Breast epithelium (tissue), 4 donors: ENCODE measurements at places on chromosomes 11 and 22. TPM values are rescaled to one million over a fixed set of nuclear protein-coding genes. Genes with fewer than 3 reads are reported as not detected.

LUZP2 gene
- 0.96 TPM for total RNA-seq

CCDC89 gene
- total RNA-seq: 1.6 TPM

SMIM35 gene
- total RNA-seq: not detected

DRD2 gene
- total RNA-seq: 0.33 TPM

STK33 gene
- total RNA-seq: 0.33 TPM

FGF3 gene
- not detected for total RNA-seq

ASCL2 gene
- total RNA-seq: 4.8 TPM

- DNase-seq: no peak
- no peak overlapping the region for H3K4me3 ChIP-seq
- H3K4me1 ChIP-seq: no peaks in the 10 kb centered on the region
Measured at GRCh38 chr11:116840746-116841296, 3.4 kb upstream of the APOA1 start.

DNA sequence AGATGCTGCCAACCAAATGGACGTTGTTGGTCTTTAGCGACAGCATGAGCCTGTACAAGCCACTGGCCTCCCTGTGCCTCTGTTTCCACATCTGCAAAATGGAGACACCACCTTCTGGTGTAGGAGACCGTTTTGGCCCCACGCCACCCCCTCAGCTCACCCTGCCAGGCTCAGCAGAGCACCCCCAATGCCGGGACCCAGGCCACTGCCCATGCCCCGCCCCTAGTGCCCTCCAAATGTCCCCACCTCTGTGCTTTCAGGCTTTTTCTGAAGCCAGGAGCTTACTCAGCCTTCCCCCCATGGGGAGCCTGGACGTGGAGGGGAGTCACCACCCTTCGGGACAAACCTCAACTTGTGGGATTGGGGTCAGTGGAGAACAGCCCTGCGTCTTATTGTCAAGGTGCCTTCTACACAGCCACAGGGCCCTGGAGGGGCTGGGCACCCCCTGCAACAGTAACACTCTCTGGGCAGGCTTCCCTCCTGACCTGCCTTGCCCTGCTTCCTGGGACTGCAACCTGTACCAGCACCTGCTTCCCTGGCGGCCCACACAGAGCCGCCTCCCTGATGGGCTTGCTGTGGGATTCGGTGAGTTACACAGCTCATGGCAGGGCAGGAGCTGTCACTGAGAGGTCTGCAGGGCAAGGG, 24.6 kb upstream of the RTL6 start:
- no peaks in the 10 kb centered on the region for H3K4me1 ChIP-seq
- no peaks in the 10 kb centered on the region for H3K36me3 ChIP-seq

DNA sequence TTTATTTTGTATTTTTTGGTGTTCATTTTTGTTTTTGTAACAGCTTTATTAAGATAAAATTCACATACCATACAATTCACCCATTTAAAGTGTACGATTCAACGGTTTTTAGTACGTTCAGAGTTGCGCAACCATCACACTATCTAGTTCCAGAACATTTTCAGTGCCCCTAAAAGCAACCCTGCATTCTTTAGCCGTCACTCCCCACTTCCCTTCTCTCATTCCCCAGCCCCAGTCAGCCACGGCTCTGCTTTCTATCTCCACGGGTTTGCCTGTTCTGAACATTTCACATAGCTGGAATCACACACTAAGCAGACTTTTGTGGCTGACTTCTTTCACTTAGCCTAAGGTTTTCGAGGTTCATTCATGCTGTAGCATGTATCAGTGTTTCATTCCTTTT, 9.6 kb upstream of the KCNQ1OT1 start:
- no peaks in the 10 kb centered on the region for H3K27me3 ChIP-seq
- H3K36me3 ChIP-seq: no peaks in the 10 kb centered on the region
- H3K27ac ChIP-seq: peak overlapping the region; percentile 12
- H3K4me1 ChIP-seq: peaks cover 3% of the 10 kb centered on the region

- no peak overlapping the region for H3K4me3 ChIP-seq
- H3K27ac ChIP-seq: no peak overlapping the region
- DNase-seq: no peak
- H3K27me3 ChIP-seq: no peaks in the 10 kb centered on the region
Measured at GRCh38 chr11:44580701-44581100, 15.2 kb downstream of the CD82 start.
